Epithelial cell of proximal tubule (primary cell): ENCODE measurements at places on chromosomes 3 and 15. TPM values are rescaled to one million over a fixed set of nuclear protein-coding genes. Genes with fewer than 3 reads are reported as not detected.
A peak's percentile ranks its signal among the peaks of the same experiment; 100 is the strongest.

GPR160 gene
- 11.0 and 23.9 TPM in 2 replicates for total RNA-seq

ACY1 gene
- total RNA-seq: 85.7 and 95.8 TPM in 2 replicates

COPS2 gene
- total RNA-seq: 25.7 and 33.6 TPM in 2 replicates

DNA sequence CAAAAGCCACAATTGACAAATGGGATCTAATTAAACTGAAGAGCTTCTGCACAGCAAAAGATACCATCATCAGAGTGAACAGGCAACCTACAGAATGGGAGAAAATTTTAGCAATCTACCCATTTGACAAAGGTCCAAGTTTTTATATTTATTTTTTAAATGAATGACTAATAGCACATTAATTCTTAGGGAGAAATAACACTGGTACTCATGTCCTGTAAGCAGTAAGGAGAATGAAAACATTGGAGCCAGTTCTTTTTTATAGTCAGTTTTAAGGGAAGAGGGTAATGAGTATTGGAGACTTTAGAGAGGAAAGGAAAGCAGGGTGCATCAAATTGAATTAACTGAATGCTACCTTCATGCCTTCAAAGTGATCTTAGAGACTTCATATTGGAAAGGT lies 404.7 kb upstream of the TGFBR2 start:
- no peak for DNase-seq

DNA sequence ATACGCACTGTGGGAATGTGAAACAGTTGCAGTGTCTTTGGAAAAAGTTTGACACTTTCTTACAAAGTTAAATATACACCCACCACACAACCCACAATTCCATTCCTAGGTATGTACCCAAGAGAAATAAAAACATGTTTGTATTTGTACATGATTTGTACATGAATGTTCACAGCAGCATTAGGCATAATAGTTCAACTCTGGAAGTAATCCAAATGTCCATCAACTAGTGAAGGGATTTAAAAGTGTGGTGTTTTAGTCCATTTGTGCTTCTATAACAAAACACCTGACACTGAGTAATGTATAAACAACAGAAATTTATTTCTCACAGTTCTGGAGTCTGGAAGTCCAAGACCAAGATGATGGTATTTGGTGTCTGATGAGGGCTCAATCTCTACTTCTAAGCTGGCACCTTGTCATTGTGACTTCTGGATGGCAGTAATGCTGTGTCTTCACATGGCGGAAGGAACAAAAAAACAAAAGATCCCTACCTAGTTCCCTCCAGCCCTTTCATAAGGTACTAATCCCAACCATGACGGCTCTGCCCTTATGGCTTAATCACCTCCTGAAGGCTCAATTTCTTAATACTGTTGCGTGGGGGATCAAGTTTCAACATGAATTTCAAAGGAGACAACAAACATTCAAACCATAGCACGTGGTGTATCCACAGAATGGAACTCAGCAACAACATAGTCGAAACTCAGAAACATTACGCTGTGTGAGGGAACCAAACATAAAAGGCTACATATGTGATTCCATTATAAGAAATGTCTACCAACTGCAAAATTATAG lies 120.5 kb downstream of the AQP9 start:
- DNase-seq: no peak

DNA sequence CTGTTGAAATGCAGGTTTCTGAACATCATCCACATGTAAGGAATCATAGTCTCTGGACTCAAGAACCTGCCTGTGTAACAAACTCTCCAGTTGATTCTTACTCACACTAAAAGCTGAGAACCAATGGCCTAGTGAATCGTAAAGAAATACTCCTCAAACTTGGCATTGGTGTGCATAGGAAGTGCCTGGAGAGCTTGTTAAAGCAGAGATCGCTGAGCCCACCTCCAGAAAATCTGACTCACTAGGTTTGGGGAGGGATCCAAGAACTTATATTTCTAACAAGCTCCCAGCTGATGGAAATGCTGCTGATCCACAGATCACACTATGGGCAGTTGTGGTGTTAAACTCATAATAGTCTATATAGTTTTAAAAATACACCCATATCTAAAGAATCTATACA lies 55.8 kb upstream of the LMCD1 start:
- no peak for DNase-seq

MASP1 gene
- not detected in 2 replicates for total RNA-seq

DNA sequence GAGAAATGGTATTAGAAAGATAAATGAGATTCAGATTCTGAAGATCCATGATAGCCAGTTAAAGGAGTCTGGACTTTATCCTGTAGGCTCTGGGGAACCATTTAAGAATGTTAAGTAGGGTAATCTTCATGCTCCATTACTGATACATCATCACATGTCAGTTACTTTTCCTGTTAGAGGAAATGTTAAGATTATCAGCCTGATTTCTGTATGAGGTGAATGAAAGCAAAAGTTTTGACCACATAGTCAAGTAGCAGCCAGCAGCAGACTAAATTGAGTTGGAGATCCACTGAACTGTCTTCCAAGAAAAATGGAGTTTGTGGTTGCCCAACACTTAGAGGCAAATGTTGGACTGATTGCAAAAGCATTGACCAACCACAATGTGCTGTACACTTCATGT lies 4.7 kb upstream of the COPB2 start:
- DNase-seq: no peak

DNA sequence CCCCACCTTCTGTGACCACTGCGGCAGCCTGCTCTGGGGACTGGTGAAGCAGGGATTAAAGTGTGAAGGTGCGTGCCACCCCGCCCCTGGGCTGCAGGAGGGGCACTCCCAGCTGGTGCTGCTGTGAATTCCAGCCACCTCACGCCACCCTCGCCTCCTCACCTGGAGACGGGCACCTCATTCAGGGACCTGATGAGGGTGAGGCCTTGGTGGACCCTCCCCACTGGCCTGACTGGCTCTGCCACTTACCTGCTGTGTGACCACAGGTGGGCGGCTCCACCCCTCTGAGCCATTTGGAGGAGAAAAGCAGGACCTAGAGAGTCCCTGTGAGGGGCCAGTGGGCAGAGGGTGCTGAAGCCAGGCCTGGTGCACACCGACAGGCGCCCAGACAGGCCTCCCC lies 22.5 kb downstream of the PRKCD start:
- DNase-seq: no peak

GOLGA8K gene
- 0.07 TPM in 1 of 2 replicates, not detected in the other for total RNA-seq

- peak; percentile 89 for DNase-seq
Measured at GRCh38 chr3:64224826-64225610, at the start of gene PRICKLE2. Gene PRICKLE2, minus strand, starts transcription at chr3:64225466. Its CDS starts 26,539 bp downstream, at chr3:64198927.

- DNase-seq: peak; percentile 100
Measured at GRCh38 chr3:11136830-11137626, 17.3 kb upstream of the HRH1 start.

DNA sequence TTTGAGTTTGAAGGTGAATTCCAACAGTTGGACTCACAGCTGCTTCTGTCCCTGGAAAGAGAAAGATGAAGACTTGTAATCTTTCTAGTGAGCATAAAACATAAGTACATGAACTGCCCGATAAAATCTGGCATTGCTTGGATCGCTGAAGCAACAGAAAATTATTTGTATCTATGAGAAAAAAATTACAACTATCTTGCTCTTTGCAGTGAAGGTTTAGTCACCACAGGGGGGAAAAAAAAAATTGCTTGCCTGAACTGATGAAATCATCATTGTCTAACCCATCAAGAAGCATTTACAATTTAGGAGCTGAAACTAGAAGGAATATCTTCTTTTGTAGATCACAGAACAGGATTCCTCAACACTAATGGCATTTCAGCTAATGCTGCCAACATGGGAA lies 20.0 kb downstream of the TMEM207 start:
- no peak for DNase-seq

FRMD4B gene
- 8.5 and 21.7 TPM in 2 replicates for total RNA-seq

GRCh38 chr3:179486806-179487205 lies 35.5 kb upstream of the GNB4 start:
- no peak for DNase-seq

DNA sequence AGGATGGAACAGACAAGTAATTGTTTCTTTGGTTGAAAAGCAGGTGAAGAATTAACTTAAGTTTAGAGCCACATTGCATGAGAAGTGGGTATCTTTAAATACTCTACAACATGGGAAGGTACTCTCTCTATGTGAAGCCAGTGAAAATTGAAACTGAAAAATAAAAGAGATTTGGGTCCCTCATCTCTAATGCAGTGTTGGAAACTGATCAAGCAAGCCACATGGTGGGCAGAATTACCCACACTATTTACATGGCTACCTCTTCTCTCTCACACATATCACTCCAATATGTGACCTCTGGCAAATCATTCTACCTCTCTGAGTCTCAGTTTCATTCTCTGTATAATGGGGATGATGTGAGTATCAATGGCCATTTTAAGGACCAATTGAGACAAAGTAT lies 339.0 kb downstream of the IL5RA start:
- no peak for DNase-seq

GPR176 gene
- total RNA-seq: 32.1 and 35.4 TPM in 2 replicates

GRCh38 chr3:149575213-149575960 lies 82.4 kb downstream of the WWTR1 start:
- DNase-seq: no peak

POLR2M gene
- 39.3 and 135 TPM in 2 replicates for total RNA-seq

SLC24A1 gene
- total RNA-seq: 7.2 and 8.9 TPM in 2 replicates

IGF2BP2 gene
- total RNA-seq: 57.6 and 99.8 TPM in 2 replicates

GRCh38 chr3:48429960-48430707 lies at the start of gene PLXNB1:
Gene PLXNB1, minus strand, starts transcription at chr3:48430086. Its CDS starts 5,475 bp downstream, at chr3:48424611.
- DNase-seq: no peak

TATDN2 gene
- 14.0 and 14.6 TPM in 2 replicates for total RNA-seq

DNA sequence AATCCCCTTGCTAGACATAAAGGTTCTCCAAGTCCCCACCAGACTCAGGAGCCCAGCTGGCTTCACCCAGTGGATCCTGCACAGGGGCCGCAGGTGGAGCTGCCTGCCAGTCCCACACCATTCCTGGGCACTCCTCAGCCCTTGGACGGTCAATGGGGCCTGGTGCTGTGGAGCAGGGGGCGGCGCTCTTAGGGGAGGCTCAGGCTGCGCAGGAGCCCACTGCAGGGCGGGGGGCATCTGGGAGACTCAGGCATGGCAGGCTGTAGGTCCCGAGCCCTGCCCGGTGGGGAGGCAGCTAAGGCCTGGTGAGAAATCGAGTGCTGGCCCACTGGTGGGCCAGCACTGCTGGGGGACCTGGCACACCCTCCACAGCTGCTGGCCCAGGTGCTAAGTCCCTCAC lies 75.1 kb upstream of the TBC1D5 start:
- no peak for DNase-seq

CKMT1A gene
- total RNA-seq: 4.0 and 8.1 TPM in 2 replicates

DNA sequence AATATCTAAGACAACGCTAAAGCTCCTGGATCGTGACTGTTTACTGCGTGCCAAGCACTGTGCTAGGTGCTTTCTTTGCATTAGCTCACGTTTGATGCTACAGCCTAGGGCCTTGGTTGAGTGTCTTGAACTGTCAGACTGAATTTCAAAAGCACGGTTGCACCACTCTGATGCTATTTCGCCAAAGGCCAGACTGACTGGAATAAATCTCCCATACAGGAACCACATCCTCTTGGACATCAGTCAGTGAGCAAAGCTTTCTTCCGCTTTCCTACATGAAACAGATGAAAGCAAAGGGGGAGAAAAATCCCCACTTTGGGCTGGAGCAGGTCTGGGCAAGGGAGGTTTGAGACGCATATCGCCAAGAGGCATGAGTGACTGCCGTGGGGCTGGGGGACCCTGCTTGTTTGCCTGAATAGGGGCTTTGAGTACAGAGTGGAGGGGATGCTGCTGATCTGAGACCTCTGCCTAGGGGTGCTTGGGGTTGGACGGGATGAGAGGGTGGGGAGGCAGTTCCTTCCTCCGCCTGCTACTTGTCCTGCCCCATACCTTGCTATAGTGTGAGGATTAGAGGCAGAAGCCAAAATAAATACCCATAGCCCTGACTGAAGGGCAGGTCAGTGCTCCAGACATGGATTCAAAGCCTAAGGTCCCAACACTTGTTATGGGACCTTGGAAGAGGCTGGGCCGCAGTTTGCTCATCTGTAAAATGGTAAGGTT lies 5.3 kb downstream of the FGD5 start:
- DNase-seq: no peak

DNA sequence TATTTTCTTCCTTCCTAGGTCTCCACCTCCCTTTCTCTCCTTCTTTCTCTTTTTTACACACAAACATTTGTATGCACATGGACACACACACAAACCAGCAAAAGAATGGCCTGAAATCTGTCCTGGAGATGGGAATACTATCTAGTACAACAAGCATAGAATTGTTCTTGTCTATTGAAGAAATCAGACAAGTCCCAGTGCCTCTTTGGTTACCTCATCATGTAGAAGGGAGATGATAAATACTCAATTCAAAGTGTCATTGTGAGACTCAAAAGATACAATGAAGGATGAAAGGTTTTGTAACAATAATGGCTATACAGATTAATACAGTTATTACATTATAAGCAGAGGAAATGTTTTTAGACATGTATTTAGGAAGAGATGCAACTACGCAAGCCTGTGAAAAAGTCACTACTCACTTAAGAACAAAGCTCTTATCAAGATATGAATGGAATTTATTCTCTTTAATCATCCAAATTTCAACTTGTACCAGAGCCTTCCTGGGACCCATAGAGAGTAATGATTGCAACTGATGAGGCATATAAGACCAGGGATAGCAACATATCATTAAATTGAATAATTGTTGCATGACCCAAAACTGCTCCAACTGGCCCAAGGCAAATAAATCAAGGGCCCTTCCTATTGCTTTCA lies 43.2 kb downstream of the P3H2 start:
- DNase-seq: no peak

DNA sequence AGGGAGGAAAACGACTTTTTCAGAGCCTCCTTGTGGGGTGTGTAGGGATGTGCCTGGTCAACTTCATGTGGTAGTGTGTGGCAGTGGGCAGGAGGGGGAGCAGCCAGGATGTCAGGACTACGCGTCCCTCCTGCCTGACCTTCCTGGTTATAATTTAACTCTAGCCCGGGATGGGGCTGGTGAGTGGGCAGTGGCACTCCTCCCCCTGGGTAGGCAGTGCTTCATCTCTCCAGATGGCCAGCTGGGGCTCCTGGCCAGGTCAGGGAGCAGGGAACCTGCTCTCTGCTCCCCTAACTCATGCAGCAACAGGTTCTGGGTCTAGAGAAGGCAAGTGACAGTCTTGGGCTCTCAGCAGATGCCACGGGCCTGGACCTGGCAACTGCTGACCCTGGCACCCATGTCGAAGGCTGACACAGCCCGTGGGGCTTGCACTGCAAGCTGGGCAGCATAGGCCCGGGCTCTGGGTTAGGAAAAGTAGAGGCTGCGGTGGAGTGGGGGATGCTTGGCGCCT lies 2.6 kb downstream of the ITIH4 start:
- DNase-seq: peak; percentile 37

GRCh38 chr3:127774647-127775046 lies 47.7 kb downstream of the MGLL start:
- no peak for DNase-seq
